A549 treated with AZD2906 at 1 μM for 4 hours (cell line): ENCODE measurements at places on chromosomes 1 and 21. TPM values are rescaled to one million over a fixed set of nuclear protein-coding genes. Genes with fewer than 3 reads are reported as not detected.

Gene CD101
- 0.22 to 0.44 TPM (median 0.32 TPM) in 5 replicates for total RNA-seq

Gene PLCH2
- total RNA-seq = 0.17 to 0.40 TPM (median 0.31 TPM) in 5 replicates

Gene TRIM45
- 0.90 to 1.6 TPM (median 1.1 TPM) in 5 replicates for total RNA-seq

Gene CFHR3
- 0.15 to 0.18 TPM (median 0.17 TPM) in 4 of 5 replicates, not detected in the other for total RNA-seq

Gene CELA3A
- total RNA-seq = not detected in 5 replicates
